ENCODE measurements at places on chromosomes 7 and 10.

GRCh38 chr10:116211682-116212081 is 61.3 kb downstream of the GFRA1 start:
- DNase-seq = no peak

- DNase-seq = no peak
Observed at GRCh38 chr7:47710201-47710935, 128.5 kb upstream of the TNS3 start.

DNA sequence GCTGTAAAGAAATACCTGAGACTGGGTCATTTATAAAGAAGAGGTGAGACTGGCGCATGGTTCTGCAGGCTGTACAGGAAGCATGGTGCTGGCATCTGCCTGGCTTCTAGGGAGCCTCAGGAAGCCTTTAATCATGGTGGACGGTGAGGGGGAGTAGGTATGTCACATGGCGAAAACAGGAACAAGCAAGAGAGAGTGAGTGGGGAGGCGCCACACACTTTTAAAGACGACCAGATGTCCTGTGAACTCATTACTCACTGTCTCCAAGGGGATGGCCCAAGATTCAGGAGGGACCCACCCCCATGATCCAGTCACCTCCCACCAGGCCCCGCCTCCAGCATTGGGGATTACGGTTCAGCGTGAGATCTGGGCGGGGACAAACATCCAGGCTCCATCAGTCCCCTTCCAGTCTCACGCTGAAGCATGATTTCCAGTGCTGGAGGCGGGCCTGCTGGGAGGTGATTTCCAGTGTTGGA is 3.2 kb downstream of the ZNF316 start:
- DNase-seq = no peak

- no peak for DNase-seq
Observed at GRCh38 chr10:90788968-90789367, 68.9 kb downstream of the HTR7 start.

- DNase-seq = no peak
Observed at GRCh38 chr7:52749880-52750279, 285.6 kb upstream of the POM121L12 start.

DNA sequence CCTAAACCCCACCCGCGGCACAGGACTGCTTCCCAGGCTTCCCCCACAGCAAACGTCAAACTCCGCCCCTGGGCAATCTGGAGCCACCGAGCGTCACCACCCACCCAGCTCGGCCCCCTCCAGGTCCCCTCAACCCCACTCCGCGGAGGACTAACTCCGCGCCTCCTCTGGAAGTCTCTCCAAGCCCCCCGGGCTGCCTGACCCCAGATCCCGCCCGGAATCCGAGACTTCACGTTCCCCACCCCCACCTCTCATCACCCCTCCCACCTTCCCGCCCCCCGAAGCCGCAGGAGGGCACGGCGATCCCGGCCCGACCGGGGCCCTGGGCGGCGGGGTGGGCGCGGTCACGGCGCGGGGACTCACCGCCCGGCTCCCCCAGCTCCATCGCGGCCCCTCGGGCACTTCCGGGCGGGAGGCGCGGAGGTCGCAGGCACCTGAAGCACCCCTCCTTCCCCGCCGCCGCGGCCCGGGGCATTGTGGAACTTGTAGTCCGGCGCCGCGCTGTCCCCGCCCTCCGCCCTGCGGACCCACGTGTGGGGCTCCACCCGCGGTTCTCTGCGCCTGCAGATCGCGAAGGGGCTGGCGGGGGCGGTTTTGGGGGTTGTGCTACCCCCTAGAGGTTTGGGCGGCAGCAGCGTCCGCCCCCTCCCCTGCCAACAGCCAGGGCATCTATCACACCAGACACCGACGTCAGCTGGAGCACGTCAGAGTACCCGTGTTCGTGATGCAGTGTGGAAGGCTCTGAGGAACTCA is at the start of gene TMUB1:
TSS of gene TMUB1 (minus strand) at position 423 of the 753 bp plus-strand sequence. CDS start 930 bp downstream, outside the sequence.
- peak; percentile 73 for DNase-seq

DNA sequence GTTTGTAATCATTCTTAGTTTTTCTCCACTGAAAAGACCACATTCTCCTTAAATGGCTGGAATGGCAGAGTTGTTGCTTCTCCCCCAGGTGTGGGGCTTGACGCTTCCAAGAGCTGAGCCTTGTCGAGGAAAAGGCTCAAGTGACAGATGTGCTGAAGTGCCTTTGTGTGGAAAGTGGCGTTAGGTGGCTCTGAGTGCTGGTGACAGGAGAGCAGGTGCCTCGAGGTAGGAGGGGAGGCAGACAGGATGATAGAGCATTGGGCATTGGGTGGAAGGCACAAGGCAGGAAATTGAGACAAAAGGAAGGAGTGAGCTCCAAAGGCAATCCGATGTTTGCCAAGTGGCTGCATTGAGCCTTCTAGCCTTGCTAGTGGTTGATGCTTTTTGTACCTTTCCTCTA is 6.7 kb downstream of the KIAA1217 start:
- no peak for DNase-seq

GRCh38 chr7:149720372-149721083 is 52.9 kb downstream of the ZNF467 start:
- no peak for DNase-seq

GRCh38 chr7:34341326-34341725 is 316.7 kb upstream of the NPSR1 start:
- DNase-seq = no peak

GRCh38 chr7:98722402-98722801 is 105.3 kb downstream of the NPTX2 start:
- no peak for DNase-seq

DNA sequence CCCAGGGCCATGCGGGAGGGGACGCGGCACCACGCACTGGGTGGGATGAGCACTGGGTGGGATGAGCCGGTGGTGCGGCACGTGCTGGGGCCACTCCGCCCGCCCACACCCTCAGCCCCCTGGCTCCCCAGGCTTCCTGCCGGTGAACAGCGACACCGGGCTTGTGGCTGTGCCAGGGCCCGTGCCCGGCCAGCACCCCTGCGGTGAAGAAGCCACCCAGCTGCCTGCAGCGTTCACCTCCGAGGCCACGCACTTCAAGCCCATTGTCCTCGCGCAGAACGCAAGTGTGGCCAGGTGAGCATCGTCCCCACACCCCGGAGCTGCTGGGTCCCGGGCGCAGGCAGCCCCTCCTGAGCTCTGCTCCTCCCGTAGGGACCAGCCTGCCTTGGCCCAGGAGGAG is 31.8 kb upstream of the UTF1 start:
- DNase-seq = no peak

GRCh38 chr10:5582736-5583135 is 58.0 kb downstream of the CALML3 start:
- DNase-seq = no peak

DNA sequence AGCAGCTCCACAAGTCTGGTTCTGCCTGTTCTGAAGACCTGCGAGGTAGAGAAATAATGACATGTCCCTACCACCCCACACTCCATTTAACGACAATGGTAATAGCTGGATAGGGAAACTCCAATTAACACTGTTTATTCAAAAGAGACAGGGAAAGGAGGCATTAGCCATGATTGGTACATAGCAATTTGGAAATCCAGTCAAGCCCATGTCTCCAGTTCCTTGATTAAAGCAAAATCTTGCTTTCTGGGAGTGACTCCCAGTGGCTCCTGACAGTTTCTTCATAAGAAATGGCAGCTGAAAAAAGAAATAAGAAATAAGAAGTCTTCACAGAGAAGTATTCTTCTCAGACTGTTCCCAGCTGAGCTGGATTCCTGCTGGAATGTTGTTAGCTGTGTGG is 140.7 kb upstream of the LYZL2 start:
- no peak for DNase-seq

DNA sequence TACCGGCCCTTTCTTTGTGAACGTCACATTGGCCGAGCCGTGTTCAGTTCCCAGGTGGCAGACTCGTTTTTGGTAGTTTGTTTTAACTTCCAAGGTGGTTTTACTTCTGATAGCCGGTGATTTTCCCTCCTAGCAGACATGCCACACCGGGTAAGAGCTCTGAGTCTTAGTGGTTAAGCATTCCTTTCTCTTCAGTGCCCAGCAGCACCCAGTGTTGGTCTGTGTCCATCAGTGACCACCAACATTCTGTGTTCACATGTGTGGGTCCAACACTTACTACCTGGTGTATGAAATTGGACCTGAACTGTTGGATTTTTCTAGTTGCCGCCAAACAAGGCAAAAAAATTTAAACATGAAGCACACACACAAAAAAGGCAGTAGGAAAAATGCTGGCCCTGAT is 9.9 kb upstream of the CSGALNACT2 start:
- no peak for DNase-seq

- DNase-seq = no peak
Observed at GRCh38 chr7:54339073-54339472, 203.1 kb upstream of the VSTM2A start.

- DNase-seq = no peak
Observed at GRCh38 chr7:97623333-97623732, 108.6 kb upstream of the TAC1 start.

GRCh38 chr10:50635286-50635685 is 11.5 kb upstream of the SGMS1 start:
- DNase-seq = no peak
